ENCODE measurements at places on chromosomes 16 and 17.
A peak's percentile ranks its signal among the peaks of the same experiment; 100 is the strongest.

DNA sequence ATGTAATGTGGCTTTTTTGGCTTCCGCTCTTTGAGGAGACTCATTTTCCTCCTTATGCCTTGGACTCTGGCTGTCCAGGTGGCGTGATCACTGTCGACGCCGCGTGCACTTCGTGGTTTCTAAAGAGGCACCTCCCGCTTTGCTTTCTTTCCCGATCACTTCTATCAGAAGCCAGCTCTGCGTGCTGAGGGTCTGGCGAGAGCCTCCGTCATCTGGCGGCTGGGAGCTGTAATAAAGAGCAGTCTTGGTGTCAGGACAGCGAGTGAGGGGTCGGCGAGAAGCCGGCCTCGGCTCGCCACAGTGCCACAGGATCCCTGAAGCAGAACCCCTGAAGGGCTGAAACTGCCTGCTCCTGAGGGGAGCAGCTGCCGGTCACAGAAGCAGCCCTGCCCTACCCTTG lies 7.4 kb downstream of the ZNF750 start:
- DNase-seq = no peak

GRCh38 chr17:4500191-4500571 lies 1.5 kb downstream of the SPNS2 start:
- no peak for DNase-seq

- DNase-seq = no peak
These were observed 13.6 kb downstream of the ETV4 start for GRCh38 chr17:43532581-43532980.

GRCh38 chr16:87829622-87829980 lies 39.7 kb downstream of the SLC7A5 start:
- no peak for DNase-seq

DNA sequence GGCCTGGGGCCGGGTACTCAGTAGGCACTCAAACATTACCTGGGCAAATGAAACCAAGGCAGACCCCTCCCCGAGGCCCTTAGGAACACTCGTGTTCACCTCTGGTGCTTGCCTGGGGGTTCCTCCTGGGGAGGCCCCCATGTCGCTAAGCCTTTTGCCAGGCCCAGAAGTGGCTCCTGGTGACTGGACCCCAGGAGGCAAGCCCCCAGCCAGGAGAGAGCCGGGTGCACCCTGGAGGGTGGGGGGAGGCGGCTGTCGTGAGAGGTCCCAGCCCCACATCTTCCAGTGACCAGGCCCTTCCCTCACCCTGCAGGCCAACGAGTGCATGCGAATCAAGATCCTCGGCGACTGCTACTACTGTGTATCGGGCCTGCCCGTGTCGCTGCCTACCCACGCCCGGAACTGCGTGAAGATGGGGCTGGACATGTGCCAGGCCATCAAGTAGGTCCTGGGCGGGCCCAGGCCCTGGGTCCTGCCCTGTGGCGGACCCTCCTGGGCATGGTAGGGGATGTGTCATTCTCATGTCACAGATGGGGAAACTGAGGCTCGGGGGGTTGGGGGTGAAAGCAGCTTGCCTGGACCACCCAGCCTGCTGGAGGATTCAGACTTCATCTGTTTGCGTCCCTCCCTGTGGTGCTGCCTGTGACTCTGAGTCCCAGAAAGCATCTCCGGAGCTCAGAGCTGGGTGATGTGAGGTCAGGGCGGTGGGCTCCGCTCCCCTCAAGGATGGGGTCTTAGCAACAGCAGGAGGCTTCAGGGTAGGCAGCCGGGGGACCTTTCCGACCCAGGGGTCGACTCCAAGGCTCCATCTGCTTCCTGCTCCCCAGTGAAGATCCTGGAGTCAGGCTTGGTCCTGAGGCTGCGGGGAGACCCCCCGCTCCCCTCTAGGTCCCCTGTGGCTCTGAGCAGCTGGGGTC lies 32.5 kb downstream of the ADCY7 start:
- no peak for DNase-seq

DNA sequence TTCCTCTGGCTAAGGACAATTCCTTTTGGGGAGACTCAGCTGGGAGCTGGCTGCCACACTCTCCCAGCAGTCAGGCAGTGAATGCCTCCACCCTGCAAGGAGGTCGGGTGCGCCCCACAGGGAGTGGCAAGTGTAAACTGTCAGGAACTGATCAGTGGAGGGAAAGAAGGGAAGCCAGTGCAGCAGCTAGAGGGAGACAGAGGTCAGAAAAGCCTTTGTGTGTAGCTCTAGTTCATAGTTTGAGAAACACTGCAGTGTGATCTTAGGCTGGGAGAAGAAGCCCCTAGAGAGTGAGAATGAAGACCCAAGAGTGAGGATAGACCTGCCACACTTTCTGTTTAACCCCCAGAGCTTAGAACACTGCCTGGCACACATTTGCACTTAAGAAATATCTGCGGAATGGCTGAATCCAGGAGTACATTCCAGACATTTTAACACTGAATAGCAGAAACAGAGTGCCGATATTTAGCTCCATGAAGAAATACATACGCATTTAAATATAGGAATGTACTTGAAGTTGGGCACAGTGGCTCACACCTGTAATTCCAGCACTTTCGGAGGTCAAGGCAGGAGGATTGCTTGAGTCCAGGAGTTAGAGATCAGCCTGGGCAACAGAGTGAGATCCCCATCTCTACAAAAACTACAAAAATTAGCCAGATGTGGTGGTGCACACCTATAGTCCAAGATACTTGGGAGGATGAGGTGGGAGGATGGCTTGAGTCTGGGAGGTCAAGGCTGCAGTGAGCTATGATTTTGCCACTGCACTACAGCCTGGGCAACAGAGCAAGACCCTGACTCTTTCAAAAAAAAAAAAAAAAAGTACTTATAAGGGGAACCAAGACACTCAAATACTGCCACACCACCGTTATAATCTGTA lies 11.1 kb upstream of the SLC5A11 start:
- DNase-seq = no peak

GRCh38 chr16:51132490-51133115 lies 18.5 kb downstream of the SALL1 start:
- DNase-seq = no peak

DNA sequence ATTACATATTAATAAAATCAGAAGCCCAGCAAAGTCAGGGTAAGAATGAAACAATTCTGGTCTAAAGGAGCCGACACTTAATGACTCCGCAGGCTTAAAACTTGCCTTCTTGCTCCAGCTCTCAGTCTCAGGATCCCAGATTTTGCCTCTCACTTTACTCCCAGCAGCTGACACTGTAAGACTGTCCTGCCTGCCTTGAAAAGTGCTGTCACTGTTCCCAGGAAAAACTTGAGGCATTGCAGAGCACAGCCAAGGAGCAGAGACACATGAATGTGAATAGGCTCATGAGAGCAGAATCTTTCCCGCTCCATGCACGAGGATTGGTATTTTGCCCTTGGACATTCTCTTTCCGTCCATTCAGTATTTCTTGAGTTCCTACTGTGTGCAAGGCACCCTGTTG lies 457.6 kb upstream of the ZFHX3 start:
- no peak for DNase-seq

DNA sequence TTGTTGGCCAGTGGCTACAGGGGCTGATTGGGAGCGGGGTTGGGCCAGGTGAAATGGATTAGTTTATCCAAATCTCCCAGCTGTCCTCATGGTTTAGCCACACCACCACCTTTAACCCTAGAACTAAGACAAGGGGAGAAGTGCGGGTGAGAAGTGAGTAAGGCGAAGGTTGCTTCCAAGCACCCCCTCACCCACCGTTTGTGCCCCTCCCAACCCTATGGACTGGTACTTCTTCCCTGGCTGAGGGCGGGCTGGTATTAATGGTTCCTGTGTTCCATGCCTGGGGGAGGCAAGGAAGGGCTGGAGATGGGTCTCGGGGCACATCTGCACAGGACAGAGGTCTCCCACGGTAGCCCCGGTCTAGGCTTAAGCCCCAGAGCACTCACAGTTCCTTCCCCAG lies 25.1 kb downstream of the NT5M start:
- no peak for DNase-seq

DNA sequence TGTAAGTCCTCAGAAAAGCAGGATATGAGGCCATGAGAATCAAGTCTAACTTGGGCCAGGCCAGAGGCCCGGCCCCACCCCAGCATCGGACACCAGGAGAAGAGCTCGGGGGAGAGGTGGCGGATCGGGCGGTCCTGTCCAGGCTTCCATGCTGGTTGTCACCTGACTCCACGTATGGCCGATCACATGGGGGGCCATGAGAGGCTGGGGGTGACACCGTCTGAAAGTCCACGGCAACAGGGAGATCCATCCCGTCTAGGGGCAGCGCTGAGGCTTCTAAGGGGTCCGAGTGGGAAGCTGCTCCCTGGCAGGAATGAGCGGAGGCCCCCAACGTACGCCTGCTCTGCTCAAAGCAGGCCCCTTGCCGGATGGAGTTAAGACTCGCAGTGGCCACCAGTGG lies 25.8 kb downstream of the ENGASE start:
- DNase-seq = no peak

GRCh38 chr17:41301916-41302901 lies at the start of gene KRTAP29-1:
TSS of gene KRTAP29-1 (minus strand) at chr17:41302851. CDS start at chr17:41302851, 0 bp downstream.
- no peak for DNase-seq

DNA sequence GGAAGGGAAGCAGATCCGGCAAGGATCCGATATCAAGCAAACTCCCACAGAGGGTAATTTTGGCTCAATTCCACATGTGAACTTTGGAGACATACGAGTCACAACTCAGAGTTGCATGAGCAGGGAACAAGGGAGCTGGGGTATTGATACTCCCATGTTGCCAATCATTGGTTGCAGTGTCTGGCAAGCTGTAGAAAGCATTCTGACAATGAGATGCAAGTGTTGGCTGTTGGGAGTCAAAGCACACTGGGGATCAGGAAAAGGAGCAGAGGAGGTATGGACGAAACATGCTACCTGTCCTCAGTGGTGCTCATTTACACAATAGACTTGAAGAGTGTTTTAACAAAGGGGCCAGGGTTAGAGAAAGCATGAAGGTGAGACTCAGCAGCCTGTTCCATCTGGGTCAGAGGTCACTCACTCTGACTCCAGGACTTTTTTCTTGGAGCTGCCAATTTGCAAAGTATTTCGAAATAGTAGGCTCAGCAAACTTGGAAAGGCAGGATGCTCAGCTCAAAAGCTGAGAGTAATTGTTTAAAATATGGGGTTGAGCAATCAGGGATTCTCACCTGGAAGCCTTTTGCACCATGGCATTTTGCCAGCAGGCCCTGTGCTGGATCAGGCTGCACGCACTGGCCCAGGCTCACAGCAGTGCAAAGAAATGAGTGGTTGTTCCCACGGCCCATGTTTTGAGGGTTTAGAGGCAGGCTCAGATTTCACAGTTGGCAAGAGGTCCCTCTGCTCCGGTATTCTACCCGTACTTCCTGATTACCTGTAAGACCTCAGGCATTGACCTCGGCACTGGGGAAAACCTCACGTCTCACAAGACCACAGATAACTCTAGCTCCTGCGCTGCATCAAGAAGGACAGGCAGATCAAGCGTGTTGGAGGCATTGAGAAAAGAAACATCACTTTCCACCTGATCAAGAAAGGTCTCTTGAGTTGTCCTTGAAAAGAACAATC lies 17.6 kb upstream of the NKD1 start:
- DNase-seq = no peak

- no peak for DNase-seq
These were observed 82.4 kb upstream of the TOX3 start for GRCh38 chr16:52629296-52629695.

- DNase-seq = peak; percentile 32
These were observed 746 bp downstream of the HS3ST2 start for GRCh38 chr16:22814711-22815105.

Data from suppressor macrophage treated with lipopolysaccharide for 1 hour (primary cell).